Suppressor macrophage (primary cell): ENCODE measurements at places on chromosomes 11 and 22.
A peak's percentile ranks its signal among the peaks of the same experiment; 100 is the strongest.

- DNase-seq = no peak
Observed at GRCh38 chr11:47305734-47306483, 36.0 kb downstream of the MADD start.

DNA sequence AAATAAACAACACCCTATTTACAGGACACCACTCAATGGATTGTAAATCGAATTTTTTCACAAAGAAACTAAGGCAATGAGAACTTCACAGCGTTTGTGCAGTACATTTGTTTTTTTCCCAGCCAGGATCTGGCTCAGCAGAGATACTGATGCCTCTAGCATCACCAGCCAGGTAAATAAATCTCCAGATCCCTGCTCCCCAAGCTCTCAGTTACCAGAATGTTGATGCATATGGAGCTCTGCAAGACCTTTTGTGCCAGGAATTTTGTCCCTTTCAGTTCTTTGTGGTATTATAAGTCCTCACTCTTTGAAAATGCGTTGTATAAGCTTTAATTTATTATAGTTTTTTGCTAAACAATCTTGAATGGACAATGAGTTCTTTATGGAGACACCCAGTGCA lies 137.6 kb downstream of the MSANTD4 start:
- no peak for DNase-seq

GRCh38 chr11:125074511-125075241 lies 11.6 kb downstream of the SLC37A2 start:
- DNase-seq = no peak

- DNase-seq = peak; percentile 70
Observed at GRCh38 chr11:4092026-4092425, 2.6 kb upstream of the RRM1 start.

GRCh38 chr11:3049430-3050243 lies 7.6 kb downstream of the CARS1 start:
- peak; percentile 94 for DNase-seq

GRCh38 chr22:42229455-42230149 lies 40.9 kb downstream of the TCF20 start:
- DNase-seq = no peak
